Cardiac ventricle fibroblast (primary cell): ENCODE measurements at places on chromosomes 7 and 10. TPM values are rescaled to one million over a fixed set of nuclear protein-coding genes. Genes with fewer than 3 reads are reported as not detected.

GBX1 gene
- total RNA-seq, result not detected in 2 replicates

ZNF394 gene
- 15.4 and 18.4 TPM in 2 replicates for total RNA-seq

AKR1B15 gene
- not detected in 2 replicates for total RNA-seq

MAGI2 gene
- 2.3 and 9.4 TPM in 2 replicates for total RNA-seq

SPDYE1 gene
- not detected in 2 replicates for total RNA-seq

GLRX3 gene
- 47.8 and 89.7 TPM in 2 replicates for total RNA-seq

TAC1 gene
- total RNA-seq, result 0.31 and 1.7 TPM in 2 replicates

CDK1 gene
- total RNA-seq, result 4.6 and 5.2 TPM in 2 replicates

TMEM236 gene
- 0.06 and 0.15 TPM in 2 replicates for total RNA-seq
